GOT3 (cell line): ENCODE measurements at places on chromosomes 6 and 20.

- no peak for DNase-seq
Measured at GRCh38 chr6:48512390-48512789, 401.4 kb upstream of the PTCHD4 start.

DNA sequence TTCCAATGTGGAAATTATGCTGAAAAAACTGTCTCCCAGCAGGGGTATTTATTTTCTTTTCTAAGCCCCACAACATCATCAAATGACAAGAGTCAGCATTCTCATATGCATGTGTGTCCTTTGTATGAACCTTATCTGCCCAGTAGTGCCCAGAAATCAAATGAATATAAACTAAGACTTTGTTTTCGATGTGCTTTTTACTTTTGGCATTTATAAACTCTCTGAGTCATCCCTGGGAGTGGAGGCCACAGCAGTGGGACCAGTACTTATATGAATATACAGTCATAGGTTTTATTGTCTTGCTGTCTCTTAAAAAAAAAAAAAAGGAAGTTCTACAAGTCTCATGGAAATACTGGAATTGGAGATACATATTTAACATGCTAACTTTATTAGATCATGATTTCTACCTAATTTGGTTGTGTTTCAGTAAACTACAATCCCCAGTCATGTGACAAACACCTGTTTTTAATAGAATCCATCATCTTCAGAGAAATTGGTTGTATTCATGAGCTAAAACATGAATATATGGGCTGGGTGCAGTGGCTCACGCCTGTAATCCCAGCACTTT, 99.2 kb upstream of the TMEM181 start:
- DNase-seq, result no peak

GRCh38 chr20:6269168-6269873, 146.5 kb upstream of the FERMT1 start:
- DNase-seq, result no peak

DNA sequence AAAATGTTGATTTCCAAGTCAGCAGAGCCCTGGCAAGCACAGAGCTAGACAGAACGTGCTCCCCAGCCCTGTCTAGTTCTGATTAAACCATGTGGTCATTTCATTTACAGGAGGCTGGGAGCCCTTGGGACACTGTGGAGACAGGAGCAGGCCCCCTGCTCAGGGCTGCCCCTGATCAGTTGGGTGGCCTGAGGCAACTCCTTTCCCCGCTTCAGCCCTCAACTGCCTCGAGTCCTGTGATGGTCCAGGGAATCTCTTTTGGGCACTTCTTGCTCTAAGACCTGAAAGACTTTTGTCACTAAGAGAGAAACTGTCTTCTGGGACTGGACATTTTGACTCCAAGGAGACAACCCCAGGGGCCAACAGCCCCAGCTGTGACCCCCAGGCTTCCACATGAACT, 13.5 kb downstream of the DYNLRB1 start:
- DNase-seq, result no peak

DNA sequence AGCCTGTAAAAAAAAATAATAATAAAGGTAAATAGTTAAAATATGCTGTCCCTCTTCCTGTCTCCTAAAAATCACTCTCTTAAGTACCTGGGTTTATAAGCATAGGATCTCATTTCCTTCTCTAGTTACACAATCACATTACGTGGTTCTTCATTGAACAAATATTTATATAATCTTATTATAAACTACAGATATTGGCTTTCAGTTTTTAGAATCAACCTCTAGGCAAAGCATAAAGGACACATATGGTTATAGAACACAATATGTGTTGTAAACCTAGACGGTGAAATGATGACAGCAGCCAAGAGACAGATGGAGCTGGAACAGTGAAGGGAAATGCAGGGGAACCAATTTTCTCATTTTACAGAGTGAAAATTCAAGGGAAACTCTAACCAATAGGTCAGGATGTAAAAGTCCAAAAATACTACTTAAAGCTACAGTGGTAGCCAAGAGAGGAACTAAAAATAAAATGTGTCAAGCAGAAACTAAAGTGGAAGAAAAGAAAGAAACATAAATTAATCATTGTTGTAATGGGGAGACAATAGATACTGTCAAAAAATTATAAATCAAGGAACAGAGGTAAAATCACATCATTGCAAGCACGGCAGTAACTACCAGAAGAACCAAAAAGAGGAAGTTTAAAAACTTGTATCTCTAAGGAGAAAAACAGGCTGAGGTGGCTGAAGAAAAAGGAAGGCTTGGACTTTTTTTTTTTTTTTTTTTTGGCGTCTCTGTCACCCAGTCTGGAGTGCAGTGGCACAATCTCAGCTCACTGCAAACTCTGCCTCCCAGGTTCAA, 82.8 kb upstream of the CDYL start:
- no peak for DNase-seq

GRCh38 chr20:40319741-40320516, 369.1 kb downstream of the MAFB start:
- no peak for DNase-seq

DNA sequence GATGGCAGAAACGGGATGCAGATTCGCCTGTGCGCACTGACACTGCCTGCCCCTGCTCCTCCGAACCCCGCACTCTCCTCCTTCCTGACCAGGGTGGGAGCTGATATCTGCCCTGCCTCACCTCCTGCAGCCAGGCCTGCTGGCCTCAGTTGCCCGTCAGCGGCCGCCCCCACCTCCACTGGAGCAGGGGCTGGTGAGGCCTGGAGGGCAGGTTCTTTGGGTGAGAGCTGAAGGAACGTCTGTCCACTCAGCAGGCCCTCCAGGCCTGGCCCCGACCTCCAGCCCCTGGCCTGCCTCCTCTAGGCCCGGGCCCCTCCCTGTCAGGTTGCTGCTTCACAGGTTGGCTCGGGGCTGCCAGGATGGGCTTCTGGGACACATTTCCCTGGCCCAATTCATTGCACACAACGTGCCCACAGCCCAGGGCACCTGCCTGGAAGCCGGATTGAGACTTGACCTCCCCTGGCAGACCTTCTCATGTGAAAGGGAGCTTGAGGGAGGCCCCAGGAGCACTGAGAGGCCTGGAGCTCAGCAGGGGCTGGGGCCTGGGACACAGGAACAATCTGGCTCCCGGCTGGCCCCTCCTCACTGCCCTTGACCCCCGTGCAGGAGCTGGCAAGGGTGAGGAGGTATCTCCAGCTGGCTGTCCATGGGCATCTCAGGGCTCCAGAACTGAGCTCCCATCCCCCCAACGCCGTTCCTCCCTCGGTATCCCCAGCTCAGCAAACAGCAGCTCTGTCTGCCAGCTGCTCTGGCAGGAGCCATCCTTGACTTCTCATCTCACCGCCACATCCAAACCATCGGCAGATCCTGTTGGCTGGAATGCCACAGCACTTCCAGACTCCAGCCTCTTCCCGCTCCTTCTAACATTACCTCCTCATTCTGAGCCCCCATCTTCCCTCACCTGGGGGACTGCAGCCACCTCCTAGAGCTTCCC, 39.5 kb downstream of the SPDEF start:
- DNase-seq, result no peak

DNA sequence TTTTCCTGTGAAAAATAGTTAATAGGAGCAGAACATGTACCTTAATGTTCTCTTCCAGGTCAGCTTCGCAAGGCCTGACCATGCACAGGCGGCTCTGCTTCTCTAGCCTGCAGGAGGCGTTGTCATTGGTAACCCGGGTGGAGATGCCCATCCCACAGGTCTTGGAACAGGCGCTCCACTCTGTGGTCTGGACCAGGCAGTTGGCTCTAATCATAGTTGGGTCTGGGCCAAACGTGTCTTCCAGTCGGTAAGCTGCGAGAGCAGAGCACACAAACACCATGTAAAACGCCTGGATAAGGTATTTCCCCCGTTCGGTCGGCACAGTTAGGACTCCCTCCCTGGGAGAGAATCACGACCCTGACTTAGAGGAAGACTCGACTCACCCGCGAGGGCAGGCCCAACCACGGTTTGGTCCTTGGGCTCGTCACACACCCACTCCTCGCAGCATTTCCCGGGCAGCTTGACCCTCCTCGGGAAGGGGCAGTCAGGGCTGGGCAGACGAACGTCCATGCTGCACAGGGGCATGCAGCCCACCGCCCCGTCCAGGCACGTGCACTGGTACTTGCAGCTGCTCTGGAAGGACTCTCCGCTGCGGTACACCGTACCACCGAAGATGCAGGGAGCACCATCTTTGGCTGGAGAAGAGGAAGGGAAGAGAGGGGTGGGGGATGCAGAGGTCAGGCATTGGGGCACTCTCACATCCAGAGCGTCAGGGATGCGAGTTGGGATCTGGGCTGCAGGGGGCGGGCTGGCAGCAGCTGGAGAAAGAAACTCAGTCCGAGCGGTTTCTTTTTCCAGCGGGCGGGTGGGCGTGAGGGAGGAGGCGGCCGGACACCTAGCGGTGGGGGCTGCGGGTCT, 1.0 kb downstream of the CCN2 start:
- peak; percentile 42 for DNase-seq

GRCh38 chr6:15268137-15268908, 22.5 kb downstream of the JARID2 start:
- DNase-seq, result no peak

- no peak for DNase-seq
Measured at GRCh38 chr20:50130995-50131394, 18.0 kb upstream of the UBE2V1 start.

DNA sequence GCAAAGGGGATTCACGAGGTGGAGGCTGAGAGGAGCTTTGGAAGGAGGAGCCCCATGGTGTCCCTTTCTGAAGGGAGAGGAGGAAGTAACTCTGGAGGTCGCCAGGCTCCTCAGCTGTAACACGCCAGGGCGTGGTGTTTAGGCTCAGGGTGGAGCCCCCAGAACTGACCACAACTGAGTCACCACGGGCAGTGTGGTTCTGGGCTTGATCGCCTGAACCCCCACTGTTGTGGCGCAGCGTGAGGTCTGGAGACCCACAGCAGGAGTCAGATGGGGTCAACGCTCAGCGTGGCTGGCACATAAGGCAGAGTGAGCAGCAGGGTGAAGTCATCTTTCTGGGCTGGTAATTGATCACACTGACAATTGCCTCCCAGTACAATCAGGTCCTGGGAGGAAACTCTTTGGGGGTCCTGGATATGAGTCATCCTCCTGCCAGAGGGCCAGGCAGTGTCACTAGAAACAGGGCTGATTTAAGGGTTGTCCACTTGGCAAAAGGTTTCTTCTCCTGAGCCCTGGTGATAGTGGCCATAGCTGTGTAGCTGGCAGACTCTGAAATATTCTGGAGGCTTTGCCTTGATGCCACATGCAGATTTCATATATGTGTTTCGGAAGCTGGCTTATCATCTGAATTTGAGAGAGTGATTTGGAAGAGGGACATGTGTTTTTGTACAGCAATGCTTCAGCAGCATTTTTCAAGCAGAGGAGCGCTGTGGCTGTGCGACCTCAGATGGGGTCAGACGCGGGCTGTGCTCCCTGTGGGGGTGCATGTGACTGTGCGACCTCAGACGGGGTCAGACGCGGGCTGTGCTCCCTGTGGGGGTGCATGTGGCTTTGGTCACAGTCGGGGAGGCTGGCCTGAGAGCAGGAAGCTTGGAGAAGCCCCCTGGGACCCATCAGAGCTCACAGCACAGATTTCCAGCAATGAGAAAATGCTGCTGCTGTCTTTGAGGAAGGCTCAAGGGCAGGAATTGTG, 50.0 kb downstream of the SYNJ2 start:
- peak; percentile 83 for DNase-seq

- DNase-seq, result no peak
Measured at GRCh38 chr20:23585808-23586734, 17.8 kb upstream of the CST9L start.

DNA sequence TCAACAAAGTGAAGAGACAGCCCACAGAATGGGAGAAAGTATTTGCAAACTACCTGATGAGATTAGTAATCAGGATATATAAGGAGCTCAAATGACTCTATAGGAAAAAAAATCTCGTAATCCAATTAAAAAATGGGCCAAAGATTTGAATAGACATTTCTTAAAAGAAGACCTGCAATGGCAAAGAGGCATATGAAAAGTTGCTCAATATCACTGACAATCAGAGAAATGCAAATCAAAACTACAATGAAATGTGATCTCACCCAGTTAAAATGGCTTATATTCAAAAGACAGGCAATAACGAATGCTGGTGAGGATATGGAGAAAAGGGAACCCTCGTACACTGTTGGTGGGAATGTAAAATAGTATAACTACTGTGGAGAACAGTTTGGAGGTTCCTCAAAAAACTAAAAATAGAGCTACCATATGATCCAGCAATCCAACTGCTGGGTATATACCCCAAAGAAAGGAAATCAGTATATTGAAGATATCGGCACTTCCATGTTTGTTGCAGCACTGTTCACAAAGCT, 65.0 kb downstream of the TOX2 start:
- DNase-seq, result no peak

DNA sequence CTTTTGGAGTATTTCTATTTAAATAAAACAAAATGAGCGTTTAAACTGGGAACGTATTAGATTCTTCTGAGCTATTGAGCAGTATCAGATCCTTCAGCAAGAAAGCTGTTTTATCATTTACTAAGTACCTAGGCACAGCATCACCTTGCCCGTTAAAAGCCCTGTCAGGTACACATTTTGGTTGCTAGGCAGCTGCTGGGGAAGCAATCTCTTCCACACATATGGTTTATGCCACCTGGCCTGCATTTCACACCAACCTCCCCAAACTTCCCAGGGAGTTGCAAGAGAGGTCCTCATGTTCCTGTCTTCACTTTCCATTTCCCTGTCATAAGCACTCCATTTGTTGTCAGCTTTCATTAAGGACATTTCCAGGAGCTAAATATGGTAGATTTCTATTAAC, 400.1 kb downstream of the PLCB1 start:
- DNase-seq, result no peak

GRCh38 chr6:30533460-30534294, 22.6 kb downstream of the GNL1 start:
- DNase-seq, result no peak

GRCh38 chr6:126117251-126117650, 130.9 kb downstream of the TRMT11 start:
- no peak for DNase-seq

- DNase-seq, result no peak
Measured at GRCh38 chr6:26097268-26097875, 10.1 kb downstream of the HFE start.

DNA sequence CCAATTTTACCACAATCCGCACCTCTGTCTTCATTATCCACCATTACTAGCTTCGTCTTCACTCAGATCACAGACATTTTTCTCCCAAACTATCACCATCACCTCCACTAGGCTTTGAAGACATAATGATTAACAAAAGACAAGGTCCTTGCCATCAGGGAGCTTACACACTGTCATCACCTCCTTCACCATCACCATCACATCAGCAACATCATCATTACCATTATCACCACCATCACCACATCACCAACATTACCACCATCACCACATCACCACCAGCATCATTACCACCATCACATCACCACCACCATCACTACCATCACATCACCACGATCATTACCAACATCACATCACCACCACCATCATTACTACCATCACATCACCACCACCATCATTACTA, 4.4 kb upstream of the SLC22A7 start:
- DNase-seq, result no peak
